Esophagus muscularis mucosa (tissue), 4 donors: ENCODE measurements at places on chromosomes 1 and 21. TPM values are rescaled to one million over a fixed set of nuclear protein-coding genes. Genes with fewer than 3 reads are reported as not detected.

DNA sequence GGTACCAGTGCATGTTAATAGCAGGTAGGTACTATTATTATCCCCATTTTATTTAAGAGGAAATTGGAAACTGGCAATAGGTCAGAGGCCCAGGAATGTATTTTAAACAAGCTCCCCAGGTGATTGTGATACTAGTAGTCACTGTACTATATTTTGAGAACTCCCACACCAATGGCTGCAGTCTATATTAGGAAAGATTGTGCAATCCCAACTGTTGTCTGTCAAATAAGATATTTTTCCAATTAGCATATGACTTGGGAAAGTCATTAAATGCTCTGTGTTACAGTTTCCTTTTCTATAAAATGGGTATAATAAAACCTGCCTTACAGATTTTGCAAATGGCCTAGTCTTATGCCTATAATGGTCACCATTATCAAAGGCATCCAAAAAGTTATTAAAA is 94.2 kb upstream of the DMRTA2 start:
- H3K4me1 ChIP-seq, result no peaks in the 10 kb centered on the region
- no peaks in the 10 kb centered on the region for H3K27me3 ChIP-seq
- no peak overlapping the region for H3K27ac ChIP-seq
- no peaks in the 10 kb centered on the region for H3K36me3 ChIP-seq
- DNase-seq, result no peak
- H3K4me3 ChIP-seq, result no peak overlapping the region

Gene LCE2C
- not detected for total RNA-seq

Gene OR2M4
- total RNA-seq, result not detected

Gene OBSCN
- 20.3 TPM for total RNA-seq

DNA sequence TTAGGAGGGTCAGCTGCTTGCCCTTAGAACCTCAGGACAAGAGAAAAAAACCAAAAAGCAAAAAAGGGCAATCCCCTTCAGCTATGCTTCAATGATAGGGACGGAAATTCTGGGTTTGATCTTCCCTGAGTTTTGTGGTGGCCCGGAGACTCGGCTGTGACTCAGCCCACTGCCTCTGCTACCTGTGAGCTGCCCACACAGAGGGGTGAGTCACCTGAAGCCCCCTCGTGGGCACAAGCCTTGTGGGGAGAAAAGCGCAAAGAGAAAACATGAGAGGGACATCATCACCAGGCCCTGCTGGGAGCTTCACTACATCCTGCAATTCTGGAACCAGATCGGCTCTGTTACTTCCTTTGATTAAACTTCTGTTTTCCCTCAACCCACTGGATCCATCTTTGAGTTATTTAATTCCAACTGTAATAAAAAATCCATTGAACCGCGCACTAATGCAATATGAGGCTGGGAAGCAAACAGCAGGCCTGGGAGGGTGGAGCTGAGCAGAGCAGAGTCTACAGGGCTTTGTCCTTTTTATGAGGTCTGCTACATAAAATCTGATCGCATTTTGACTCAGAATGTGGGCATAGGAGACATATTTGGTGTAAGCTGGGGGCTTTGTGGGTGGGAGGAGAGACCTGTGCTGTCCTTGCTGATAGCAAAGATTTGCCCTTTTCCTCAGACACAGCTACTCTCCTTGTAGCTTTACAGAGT is 58.7 kb upstream of the STUM start:
- DNase-seq, result no peak
- H3K4me3 ChIP-seq, result no peak overlapping the region
- no peak overlapping the region for H3K27ac ChIP-seq
- H3K4me1 ChIP-seq, result no peaks in the 10 kb centered on the region

- no peak overlapping the region for H3K27ac ChIP-seq
- no peak overlapping the region for H3K4me3 ChIP-seq
- H3K36me3 ChIP-seq, result no peaks in the 10 kb centered on the region
- H3K4me1 ChIP-seq, result no peaks in the 10 kb centered on the region
Observed at GRCh38 chr1:226674892-226675714, 64.0 kb downstream of the ITPKB start.

DNA sequence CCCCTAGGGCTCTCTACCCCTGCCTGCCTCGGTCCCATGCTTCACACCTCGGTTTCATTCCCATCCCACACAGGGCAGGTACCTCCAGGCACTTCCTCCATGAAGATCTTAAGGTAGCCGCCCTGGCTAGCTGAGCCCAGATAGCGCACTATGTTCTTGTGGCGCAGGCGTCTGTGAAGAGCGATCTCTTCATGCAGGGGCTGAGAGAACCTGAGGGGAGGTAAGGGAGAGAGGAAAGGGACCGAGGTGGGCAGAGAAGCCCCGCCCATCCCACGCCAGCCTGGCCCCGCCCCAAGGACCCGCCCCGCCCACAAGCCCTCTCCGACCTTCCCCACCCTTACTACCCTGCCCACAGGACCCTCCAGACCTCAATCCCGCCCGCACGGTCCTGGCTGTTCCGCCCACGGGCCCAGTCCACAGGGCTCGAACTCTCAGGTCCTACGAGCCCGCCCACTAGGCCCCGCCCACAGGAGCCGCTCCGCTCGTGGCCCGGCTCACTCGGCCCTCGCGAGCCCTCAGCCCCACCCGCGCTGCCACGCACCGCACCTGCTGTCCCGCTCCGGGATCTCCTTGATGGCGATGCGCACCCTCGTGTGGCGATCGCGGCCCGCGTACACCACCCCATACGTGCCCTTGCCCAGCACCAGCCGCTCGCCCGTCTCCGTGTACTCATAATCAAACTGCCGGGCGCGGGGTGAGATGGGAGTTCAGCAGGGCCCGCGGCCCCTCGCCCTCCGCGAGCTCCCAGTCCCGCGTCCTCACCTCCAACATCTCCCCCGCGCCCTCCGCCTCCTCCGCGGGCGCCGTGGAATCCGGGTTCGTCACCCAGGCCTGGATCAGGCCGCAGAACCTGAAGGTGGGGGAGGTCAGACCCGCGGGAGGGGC is 6.4 kb downstream of the MAP3K6 start:
- H3K27ac ChIP-seq, result no peak overlapping the region
- no peaks in the 10 kb centered on the region for H3K27me3 ChIP-seq
- no peak for DNase-seq

DNA sequence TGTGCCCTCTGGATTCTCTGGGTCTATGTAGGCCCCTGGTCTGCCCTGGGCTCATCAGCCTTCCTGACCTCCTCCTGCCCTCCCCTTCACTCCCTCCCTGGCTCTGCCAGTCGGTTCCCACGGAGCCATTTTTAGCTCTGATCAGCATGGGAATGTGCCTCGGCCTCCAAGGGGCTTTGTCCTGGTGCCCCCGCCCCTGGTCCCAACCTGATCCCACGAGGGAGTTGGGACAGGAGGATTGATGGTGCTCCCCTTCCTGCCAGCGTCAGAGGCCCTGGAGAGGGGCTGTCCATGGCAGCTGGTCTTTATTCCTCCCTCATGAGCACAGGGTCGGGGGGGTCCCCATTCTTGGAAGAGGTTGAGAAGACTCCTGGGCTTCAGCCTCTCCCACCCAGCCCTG is 24.9 kb downstream of the ETNK2 start:
- no peaks in the 10 kb centered on the region for H3K27me3 ChIP-seq
- H3K27ac ChIP-seq, result peak overlapping the region; percentile 71
- H3K4me3 ChIP-seq, result no peak overlapping the region
- peaks cover 22% of the 10 kb centered on the region for H3K4me1 ChIP-seq
- no peak for DNase-seq

Gene F13B
- not detected for total RNA-seq

GRCh38 chr1:248841702-248842395 is 3.8 kb downstream of the ZNF672 start:
- H3K4me3 ChIP-seq, result no peak overlapping the region
- no peaks in the 10 kb centered on the region for H3K27me3 ChIP-seq
- DNase-seq, result no peak
- H3K36me3 ChIP-seq, result peaks cover 15% of the 10 kb centered on the region
- peaks cover 53% of the 10 kb centered on the region for H3K4me1 ChIP-seq
- peak overlapping the region; percentile 74 for H3K27ac ChIP-seq

DNA sequence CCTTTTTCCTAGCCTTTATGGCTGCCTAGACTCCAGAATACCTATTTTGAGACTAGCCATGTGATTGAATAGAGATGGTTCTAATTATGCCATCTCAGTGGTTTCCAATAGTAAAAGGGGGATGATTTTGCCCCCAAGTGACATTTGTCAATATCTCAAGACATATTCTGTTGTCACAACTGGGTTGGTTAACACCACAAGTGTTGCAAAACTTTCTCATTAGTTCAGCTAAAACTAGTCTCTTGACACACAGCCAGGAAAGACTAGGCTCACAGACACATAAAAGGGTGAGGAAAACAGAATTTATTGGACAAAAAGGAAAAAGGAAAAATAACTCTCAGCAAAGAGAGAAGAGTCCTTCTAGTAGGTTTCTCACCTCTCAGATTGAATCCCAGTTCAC is 39.9 kb upstream of the GBP5 start:
- no peak overlapping the region for H3K27ac ChIP-seq
- no peak overlapping the region for H3K4me3 ChIP-seq
- H3K36me3 ChIP-seq, result no peaks in the 10 kb centered on the region
- no peak for DNase-seq
- H3K4me1 ChIP-seq, result peaks cover 25% of the 10 kb centered on the region

DNA sequence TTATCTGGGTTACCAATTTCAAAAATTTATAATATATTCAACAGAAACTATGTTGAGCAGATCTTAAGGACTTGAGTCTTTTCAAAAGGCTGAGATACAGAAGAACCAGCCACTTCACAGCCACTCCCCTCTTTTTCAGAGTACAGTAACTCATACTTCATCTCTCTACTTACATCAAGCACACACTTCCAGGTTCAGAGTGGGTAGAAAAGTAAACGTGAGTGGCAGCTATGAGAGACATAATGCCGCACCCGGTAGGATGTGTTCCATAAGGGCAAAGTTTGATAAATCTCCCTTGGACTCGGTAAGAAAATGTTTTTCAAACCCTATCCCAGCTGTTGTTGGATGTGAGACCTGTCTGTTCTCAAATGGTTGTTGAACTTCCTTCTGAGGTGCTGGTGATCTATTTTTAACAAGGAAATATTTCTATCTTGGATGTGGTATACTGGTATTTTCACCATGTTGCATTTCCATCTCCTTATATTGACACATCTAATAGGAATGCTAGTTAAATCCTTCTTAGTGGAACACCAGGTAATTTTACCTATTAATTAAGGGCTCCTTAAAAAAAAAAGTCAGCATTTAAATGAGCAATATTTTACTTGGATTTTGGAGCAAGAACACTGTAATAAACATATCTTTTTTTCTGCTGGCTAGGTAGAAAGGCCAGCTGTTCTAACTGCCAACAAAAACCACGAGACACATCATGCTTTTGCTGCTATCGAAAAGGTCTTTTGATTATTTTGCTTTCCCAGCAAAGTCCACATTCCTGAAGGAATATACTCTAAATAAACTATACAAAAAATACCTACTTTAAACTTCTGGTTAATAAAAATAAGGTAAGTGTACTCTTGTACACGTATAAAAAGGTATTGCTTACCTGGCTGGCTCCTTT is 28.2 kb downstream of the CNN3 start:
- peaks cover 50% of the 10 kb centered on the region for H3K4me1 ChIP-seq
- no peak overlapping the region for H3K4me3 ChIP-seq
- peak overlapping the region; percentile 71 for H3K27ac ChIP-seq
- no peaks in the 10 kb centered on the region for H3K27me3 ChIP-seq
- DNase-seq, result no peak

DNA sequence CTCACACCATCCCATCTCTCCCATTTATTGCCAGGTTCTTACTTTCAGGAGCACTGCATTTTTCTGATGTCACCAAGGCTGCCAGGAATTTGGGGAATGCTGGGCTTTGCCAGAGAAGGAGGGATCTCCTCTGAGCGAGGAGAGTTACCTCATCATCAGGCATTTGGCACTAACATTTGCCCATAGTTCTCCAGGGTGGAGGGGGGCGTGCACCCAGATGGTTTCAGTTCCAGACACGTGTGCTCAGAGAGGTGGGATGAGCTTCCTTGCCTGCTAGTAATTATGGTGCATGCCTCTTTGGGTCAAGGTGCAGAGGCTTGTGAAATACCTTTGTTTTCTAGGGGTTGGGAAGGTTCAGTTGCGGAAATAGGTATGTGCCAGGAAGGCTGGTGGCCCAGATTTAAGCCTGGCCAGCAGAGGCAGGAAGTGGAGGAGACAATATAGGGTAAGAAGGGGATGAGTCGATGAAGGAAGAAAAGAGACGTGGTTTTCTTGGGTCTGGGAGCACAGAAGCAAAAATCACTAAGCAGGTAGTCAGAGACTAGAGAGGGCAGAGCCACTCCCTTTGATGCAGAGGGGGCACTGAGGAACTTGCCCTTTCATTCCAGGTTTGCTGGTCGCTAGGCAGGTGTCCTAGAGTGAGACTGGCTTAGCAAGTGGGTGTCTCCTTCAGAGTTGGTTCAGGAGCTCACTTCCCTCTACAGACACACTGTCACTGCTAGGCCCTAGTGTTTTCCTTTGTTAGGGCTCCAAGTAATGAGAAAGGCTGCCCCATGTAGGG is 7.2 kb downstream of the TUFT1 start:
- H3K4me1 ChIP-seq, result peaks cover 48% of the 10 kb centered on the region
- H3K36me3 ChIP-seq, result no peaks in the 10 kb centered on the region
- no peak for DNase-seq
- H3K4me3 ChIP-seq, result no peak overlapping the region
- no peaks in the 10 kb centered on the region for H3K27me3 ChIP-seq

Gene S100A5
- not detected for total RNA-seq

GRCh38 chr1:33996281-33996680 is 132.4 kb downstream of the HMGB4 start:
- no peaks in the 10 kb centered on the region for H3K27me3 ChIP-seq
- no peak for DNase-seq
- no peak overlapping the region for H3K4me3 ChIP-seq
- H3K36me3 ChIP-seq, result no peaks in the 10 kb centered on the region

DNA sequence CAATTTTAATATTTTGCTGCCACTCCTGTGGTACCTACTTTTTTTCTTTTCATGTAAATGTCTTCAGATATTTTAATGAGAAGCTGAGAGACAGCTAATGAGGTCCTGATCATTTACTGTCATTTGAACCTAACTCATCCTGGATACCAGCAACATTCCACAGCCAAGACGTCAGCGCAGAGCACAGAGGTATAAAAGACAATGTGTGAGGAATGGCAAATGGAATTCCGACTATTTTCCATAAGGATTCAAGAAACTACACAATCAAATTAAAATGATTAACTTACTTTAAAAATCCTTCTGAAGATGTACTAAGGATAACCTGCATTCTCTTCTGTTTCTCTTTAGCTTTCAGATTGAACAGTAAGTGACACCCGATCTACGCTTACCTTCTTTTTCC is 38.8 kb downstream of the HEATR1 start:
- no peaks in the 10 kb centered on the region for H3K27me3 ChIP-seq
- no peaks in the 10 kb centered on the region for H3K4me1 ChIP-seq
- H3K36me3 ChIP-seq, result peaks cover 89% of the 10 kb centered on the region
- H3K27ac ChIP-seq, result no peak overlapping the region
- no peak overlapping the region for H3K4me3 ChIP-seq

Gene ACAP3
- total RNA-seq, result 42.8 TPM

- H3K27me3 ChIP-seq, result no peaks in the 10 kb centered on the region
- H3K4me1 ChIP-seq, result peaks cover 21% of the 10 kb centered on the region
- peaks cover 26% of the 10 kb centered on the region for H3K36me3 ChIP-seq
Observed at GRCh38 chr1:222618880-222619596, 1.1 kb downstream of the MIA3 start.

- H3K27me3 ChIP-seq, result no peaks in the 10 kb centered on the region
- no peak overlapping the region for H3K4me3 ChIP-seq
- no peaks in the 10 kb centered on the region for H3K36me3 ChIP-seq
- H3K27ac ChIP-seq, result no peak overlapping the region
- H3K4me1 ChIP-seq, result no peaks in the 10 kb centered on the region
- no peak for DNase-seq
Observed at GRCh38 chr1:188394677-188395076, 1565.9 kb downstream of the PLA2G4A start.

Gene FCN3
- total RNA-seq, result 16.6 TPM

Gene ITLN2
- not detected for total RNA-seq
